ENCODE measurements at places on chromosomes 12 and 14. TPM values are rescaled to one million over a fixed set of nuclear protein-coding genes. Genes with fewer than 3 reads are reported as not detected.

The IRAK3 gene
- 0.53 TPM for total RNA-seq

The GALNT8 gene
- 1.4 TPM for total RNA-seq

The SOAT2 gene
- 0.46 TPM for total RNA-seq

The LRP1 gene
- 74.5 TPM for total RNA-seq

The HOXC13 gene
- not detected for total RNA-seq

The SLC25A47 gene
- not detected for total RNA-seq

The TMCC3 gene
- 4.2 TPM for total RNA-seq

The COL2A1 gene
- total RNA-seq = 12.4 TPM

Data from endodermal cell (in vitro differentiated cells).